Heart left ventricle (tissue), 16 donors: ENCODE measurements at places on chromosomes 16 and 17. TPM values are rescaled to one million over a fixed set of nuclear protein-coding genes. Genes with fewer than 3 reads are reported as not detected.

SPATA22 gene
- 0.23 TPM for polyA plus RNA-seq

SHPK gene
- polyA plus RNA-seq, result 2.9 TPM

TPSG1 gene
- polyA plus RNA-seq, result not detected

QPRT gene
- polyA plus RNA-seq, result 3.6 TPM

CD300A gene
- polyA plus RNA-seq, result 0.72 TPM

ANKRD11 gene
- 80.8 TPM for polyA plus RNA-seq

NLRC3 gene
- polyA plus RNA-seq, result 0.57 TPM

TBC1D3E gene
- polyA plus RNA-seq, result not detected

TGFB1I1 gene
- polyA plus RNA-seq, result 14.1 TPM

GRCh38 chr17:48335858-48336500 lies 94.0 kb downstream of the SKAP1 start:
- DNase-seq, result no peak

DNA sequence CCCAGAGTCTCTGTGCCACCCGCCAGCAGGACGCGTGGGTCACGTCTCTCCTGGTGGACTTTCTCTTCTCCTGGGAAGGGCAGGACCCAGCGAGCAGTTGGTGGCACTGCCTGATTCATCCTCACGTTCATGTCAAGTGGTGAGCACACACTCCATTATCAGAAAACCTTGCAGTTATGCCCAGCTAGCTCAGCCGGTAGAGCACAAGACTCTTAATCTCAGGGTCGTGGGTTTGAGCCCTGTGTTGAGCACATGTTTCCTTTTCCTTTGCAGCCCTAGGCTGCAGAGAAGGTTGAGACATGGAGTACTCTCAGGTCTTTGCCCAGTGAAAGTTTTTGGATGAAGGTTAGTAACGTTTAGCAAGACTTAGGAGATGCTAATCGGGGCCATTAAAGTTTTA lies 8.0 kb downstream of the OR1F1 start:
- no peak for DNase-seq

- no peak for DNase-seq
Measured at GRCh38 chr16:1710811-1711507, 5.0 kb downstream of the MAPK8IP3 start.

GRCh38 chr17:3890878-3891219 lies 2.0 kb downstream of the CAMKK1 start:
- DNase-seq, result no peak

DNA sequence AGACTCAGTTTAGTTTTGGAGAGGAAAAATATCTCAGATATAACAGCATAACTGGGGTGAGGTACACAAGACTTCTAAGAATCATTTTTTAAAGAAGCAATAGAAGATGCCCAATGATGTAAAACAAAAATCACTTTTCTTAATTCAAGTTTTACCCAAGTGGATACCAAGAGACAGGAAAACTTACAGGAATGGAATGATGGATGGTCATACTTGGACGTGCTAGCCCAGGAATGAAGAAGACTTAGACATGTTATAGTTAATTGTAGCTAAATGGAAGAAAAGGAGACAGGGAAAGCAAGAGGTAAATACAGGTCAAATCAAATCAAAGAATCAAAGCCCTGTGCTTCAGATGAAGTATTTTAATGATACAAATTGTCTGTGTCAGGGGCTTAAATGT lies 312.7 kb upstream of the KCNJ16 start:
- DNase-seq, result no peak

DNA sequence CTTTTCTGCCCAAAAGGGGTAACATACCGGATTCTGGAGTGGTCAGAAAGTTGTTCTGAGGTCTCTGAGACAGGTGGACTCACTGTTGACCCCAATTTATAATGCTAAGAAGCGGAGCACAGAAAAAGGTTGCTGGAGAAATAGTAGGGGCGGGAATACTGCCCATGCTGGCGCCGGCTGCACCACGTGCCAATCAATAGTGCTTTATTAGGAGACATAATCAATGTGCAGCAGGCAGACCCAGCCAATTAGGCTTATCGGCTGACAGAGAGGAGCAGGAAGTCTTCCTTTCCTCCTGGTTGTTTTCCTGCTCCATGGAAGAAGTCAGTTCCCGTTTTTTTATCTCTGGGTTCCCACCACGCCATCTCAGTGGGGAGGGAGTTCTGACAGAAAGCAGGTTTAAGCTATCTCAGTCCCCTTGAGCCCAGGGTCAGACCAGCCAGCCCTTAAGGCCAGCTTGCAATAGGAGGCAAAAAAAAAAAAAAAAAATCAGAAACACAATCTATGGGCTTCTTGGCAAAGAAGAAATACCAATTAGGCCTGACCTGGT lies 68.2 kb upstream of the IRX6 start:
- no peak for DNase-seq

- DNase-seq, result no peak
Measured at GRCh38 chr16:330741-331140, 21.8 kb downstream of the AXIN1 start.

DNA sequence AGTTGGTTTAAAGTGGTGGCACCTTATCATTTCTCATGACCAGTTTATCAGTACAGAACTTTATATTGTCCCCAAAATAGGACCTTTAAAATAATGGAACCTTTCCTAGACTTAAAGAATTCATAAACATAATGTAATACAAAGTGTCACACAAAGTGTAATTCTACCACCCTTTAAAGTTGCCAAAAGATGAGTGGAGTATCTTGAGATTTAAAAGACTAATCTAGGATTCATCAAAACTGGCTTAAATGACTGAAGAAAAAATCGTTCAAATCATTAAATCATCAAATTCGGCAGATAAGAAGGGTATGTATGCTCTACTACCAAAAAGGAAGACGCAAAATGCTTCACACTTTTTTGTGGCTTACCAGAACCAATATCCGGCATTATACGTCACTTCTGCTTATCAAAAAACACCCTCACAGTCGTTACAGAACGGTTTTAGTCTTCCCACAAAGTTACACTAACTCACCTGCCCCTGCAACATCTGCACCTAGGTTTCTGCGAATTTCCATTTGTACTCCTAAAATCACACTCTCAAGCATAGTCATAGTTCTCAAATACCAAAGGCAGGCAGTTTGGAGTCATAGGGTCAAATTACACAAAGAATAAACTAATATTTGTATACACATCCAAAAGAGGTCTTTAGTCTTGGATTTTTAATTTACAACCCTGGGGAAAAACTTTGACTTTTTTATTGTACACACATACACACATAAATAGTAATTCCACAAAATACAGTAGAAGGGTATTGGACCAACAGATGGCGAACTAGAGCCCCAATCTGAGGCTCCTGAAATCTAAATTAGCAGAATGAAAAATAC lies 1.4 kb upstream of the KANSL1 start:
- DNase-seq, result no peak

DNA sequence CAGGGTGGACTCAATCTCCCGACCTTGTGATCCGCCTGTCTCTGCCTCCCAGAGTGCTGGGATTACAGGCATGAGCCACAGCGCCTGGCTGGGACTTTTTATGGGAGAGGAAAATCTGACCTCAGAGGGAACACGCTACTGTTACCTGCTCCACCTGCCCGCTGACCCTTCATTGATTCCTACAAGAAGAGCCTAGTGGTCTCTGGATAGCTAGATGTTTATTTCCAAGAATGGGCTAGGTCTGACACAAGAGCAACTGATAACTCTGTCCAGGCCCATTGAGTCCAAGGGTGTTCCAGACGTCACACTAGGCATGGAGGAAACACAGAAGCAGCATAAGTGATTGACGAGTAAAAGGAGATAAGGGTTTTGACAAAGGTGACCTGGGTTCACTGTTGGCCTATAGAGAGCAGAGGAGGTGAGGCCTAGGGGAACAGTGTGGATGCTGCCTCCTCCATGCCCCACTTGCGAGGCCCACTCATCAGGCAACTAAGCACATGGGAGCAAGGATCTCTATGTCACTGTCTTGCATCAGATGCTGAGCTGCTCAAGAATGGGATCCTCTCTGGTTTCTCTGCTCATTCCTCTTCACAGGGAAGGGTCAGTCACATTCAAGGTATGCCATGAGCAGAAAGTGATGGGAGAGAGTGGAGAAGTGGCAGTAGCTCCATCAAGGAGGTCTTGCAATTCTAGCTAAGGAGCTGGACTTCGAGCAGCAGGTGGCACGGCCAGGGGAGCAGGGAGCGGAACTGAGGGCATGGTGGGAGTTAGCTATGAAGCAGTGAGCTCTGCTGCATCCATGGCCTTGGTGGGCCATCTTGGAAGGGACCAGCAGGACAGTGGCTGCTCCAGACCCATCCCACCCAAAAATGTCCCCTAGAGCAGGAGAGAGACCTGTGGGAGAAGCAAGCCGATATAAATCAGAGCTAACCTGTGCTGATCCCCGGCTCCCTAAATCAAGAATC lies 145.2 kb downstream of the WSCD1 start:
- DNase-seq, result no peak

- no peak for DNase-seq
Measured at GRCh38 chr16:78176435-78176834, 77.0 kb downstream of the WWOX start.

DNA sequence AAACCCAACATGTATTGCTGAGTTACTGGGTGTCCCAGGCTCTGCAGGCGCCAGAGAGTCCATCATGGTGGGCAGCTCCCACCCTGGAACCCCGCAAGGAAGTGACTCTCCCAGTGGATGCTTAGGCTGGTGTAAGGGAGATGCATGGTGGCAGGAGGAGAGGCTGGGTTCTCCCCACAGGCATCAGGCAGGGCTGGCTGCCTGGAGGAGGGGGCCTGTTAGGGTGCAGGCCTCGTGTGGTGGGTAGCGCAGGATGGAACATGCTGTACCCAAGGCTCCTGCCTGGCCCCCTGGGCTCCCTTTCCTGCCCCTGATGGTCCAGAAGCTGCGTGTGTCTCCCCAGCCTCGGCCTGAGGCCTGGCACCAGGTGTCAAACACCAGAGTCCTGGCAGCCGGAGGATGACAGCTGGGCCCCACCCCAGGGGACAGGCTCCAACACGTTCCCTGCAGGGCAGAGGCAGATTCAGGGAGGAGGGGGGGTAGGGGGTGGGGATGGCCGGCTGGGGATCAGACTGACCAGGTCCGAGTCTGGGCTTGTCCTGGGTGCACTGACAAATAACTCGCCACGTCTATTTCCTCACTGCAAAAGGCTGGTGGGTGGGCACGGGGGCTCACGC lies 40.2 kb upstream of the CIBAR2 start:
- DNase-seq, result no peak

- DNase-seq, result no peak
Measured at GRCh38 chr17:21689604-21690003, 2.7 kb upstream of the KCNJ18 start.

DNA sequence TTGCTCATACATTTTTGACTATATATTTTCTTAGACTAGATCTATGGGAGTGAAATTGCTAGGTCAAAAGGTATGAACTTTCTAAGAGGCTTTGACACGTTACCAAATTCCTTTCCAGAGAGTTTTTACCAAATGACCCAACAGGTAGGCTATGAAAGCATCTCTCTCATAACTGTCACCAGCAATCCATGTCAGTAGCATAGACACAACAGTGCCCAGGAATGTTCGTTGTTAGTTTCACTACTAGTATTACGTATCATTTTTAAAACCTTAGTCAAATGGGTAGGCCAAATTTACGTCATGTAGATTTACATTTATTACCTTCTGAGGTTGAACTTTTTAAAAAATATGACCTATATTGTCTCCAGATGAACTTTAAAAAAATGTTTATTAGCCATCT lies 66.8 kb downstream of the MARCHF10 start:
- no peak for DNase-seq

DNA sequence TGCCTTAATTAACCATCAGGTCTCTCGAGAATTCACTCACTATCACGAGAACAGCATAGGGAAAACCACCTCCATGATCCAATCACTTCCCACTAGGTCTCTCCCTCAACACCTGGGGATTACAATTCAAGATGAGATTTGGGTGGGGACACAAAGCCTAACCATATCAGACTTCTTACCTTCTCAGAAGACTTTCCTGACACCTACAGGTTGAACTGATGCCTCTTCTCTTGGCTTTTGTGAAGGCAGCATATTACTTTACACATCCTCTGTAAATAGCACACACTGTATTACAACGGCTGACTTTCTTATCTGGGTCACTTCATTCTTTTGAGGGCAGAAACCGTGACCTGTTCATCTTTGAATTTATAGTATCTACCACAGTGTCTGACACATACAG lies 23.6 kb downstream of the BMERB1 start:
- DNase-seq, result no peak

DNA sequence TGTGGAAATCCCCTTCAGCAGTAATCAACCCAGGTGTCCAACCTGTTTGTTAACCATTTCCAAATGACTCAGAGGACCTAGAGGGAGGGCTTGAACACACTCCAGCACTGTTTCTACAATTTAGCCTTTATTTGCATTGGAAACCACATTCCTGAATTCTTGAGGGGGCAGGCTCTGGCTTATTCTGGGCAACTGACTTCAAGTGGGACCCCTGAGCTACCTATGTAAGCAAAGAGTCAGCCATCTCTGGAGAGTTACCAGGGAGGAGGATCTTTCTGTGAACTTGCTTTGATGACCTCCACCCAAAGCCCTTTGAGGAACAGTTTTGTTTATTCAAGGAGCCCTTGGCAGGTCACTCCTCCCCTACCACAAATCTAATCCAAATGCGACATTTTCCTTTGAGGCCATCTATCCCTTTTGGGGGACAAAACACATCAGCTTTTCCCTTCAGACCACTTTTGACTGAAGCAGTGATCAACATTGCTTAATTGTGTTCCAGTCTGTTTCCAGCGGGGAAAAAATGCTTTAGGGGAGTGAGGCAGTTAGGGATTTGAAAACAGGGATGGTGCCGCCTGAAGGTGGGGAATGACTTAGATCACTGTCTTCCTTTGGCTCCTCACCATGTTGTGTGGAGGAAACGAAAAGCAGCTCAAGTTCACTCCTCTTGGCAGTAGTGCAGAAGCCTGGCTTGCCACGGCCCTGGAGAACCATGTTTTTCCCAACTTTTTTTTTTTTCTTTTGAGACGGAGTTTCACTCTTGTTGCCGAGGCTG lies 46.2 kb downstream of the TUBD1 start:
- DNase-seq, result no peak

DNA sequence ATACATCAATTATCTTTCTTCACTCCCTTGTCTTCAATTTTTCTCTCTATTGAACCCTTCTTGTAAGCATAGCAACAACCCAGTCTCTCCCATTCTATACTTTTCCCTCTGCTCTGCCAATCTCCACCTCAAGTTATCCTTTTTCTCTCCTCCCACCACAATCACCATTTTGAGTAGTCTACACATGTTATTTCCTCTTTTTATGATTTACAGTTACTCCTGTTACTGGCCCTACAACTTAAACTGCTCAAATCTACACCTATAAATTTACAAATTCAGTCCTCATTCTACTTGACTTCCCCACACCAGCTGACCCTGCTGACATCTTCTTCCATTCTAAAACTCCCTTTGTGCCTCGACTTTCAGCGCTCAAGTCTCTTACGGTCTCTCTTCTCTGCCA lies 84.6 kb downstream of the SPAG9 start:
- no peak for DNase-seq
